ENCODE measurements at places on chromosomes 7 and 10.

GRCh38 chr10:70573599-70574506, 28.7 kb downstream of the PRF1 start:
- no peak for DNase-seq

DNA sequence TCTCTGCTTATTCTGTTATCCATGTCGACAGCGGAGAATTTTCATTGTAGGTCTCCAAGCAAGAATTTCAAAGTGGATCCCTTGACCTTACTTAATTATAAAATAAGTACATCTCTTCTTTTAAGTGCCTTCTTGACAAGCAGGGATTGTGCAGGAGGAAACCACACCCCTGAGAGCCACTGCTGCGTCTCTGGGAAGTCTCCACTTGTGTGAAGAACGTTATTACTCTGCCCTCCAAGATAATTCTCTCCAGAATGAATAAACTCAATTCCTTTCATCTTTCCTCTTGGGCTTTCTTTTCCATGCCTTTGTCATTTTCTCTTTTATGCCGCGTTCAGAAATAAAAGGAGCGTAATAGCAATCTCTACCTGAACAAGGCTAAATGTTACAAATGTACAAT, 1030.9 kb upstream of the LRRTM3 start:
- no peak for DNase-seq

GRCh38 chr7:34612661-34613060, 45.4 kb upstream of the NPSR1 start:
- DNase-seq: no peak

- DNase-seq: no peak
These were observed 32.9 kb downstream of the AP3M1 start for GRCh38 chr10:74117738-74118137.

- peak; percentile 95 for DNase-seq
These were observed 42.2 kb upstream of the HSPB1 start for GRCh38 chr7:76260171-76260703.

DNA sequence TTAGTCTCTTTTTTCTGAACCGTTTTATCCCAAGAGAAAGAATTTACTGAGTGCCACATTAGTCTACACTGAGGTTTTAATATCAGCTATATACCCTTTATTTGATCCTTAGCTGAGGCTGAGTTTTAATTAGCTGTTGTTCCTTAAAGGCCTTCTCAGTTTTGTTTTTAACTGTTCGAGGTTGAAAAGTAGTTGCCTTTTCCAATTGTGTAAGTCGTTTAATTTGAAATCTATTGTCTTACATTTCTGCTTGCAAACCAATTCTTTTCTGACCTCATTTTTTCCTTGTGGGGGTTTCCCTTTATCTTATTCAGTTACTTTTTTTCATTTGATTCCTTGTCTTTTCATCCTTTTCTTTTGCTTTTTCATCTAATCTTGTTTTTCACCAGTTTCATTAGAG, 30.8 kb downstream of the UMAD1 start:
- DNase-seq: no peak
